ENCODE measurements at places on chromosomes 6 and 20. TPM values are rescaled to one million over a fixed set of nuclear protein-coding genes. Genes with fewer than 3 reads are reported as not detected.

TRIM38 gene
- total RNA-seq = 16.2 TPM

ESF1 gene
- total RNA-seq = 13.8 TPM

DNA sequence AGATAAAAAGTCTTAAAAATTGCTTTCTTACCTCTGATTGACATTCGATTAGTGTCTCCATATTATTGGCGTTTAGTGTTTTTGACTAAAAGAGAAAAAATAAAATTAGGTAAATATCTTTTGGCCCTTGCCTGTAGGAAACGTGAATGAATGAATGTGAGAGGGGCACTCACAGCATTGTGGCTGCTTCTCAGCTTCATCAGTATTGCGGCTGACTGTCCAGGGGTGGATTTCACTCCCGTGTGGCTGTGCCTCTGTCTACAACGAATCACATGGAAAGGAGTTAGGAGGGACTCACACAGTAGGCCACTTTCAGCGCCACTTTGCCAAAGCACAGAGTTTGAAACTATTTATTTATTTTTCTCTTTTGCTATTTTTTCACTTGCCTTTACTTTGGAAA lies 844 bp downstream of the TAGAP start:
- no peak for DNase-seq

- DNase-seq = no peak
Measured at GRCh38 chr6:90650041-90650940, 63.4 kb upstream of the MAP3K7 start.

DNA sequence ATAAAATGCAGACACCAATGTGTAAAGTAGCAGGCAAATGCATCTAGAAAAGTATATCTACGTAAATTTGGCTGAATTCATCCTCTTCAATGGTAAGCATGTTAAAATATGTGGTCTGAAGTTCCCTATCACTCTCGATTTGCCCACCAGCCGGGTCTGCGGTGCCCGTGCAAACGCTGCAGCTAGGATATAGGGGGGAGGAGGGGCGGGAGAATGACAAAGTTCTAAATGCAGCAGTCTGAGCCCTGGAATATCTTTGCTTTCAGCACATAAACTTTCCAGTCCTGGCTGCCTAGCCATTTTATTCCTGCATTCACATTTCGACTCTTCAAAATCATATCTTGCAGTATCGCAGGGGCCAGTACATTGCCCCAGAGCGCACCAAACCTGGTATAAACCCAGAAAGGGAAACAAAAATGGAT lies 708 bp downstream of the NRN1 start:
- DNase-seq = no peak

DNA sequence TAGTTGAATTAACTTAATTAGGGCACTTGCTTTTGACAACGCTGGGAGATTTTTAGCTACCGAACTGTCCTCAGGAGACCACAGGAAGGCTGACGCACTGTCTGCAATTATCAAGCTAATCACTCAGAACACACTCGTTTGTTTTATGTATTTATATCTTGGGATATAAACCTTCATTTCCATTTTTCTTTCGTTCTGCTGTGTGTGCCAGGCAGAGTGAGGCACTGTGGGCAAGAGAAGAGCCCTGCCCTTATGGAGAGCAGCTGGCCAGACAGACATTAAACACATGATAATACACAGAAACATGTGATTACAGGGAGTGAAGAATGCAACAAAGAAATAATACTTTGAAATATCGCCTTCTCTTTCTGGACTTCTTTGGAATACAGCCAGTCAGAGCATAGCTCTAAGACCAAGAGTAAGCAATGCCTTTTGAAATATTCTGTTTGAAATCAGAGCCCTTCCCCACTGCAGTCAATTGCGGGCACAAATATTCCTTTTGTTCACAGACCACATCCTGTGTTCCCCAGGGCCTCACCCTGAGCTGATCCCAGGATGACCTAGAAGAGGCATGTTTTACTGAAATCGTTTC lies 96.8 kb downstream of the ANKRD60 start:
- no peak for DNase-seq

DNA sequence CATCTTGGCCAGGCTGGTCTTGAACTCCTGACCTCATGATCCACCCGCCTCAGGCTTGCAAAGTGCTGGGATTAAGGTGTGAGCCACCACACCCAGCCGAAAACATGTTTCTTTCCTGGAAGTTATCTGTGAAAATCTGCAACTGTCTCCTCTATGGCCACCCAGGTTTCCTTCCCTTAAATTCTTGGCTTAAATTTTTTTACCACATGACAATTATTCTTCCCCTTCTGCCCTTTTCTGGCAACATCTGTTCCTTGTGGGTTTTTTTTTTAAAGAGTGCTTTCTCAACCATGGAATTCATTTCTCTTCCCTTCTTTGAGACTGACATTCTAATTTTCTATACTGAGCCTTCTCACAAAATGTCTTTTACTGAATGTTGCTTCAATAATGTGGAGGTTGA lies 59.6 kb downstream of the DOK5 start:
- DNase-seq = no peak

GRCh38 chr6:75333676-75334200 lies 49.1 kb upstream of the TMEM30A start:
- no peak for DNase-seq

DNA sequence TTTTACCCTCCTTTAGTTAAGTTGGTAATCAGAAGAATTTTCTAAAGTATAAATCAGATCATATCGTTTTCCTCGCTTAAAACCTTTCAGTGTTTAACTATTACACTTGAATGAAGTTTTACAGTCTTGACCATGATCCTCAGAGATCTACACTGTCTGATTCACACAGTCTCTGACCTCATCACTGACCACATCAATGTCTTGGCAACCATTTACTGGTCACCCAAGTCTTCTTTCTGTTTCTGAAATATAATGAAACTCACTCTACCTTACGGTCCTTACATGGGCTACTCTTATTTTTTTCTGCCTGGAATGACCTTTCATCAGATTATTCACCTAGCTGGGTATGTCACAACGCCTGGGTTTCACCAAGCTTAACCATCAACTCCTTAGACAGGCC lies 71.4 kb downstream of the ADGB start:
- no peak for DNase-seq

DNA sequence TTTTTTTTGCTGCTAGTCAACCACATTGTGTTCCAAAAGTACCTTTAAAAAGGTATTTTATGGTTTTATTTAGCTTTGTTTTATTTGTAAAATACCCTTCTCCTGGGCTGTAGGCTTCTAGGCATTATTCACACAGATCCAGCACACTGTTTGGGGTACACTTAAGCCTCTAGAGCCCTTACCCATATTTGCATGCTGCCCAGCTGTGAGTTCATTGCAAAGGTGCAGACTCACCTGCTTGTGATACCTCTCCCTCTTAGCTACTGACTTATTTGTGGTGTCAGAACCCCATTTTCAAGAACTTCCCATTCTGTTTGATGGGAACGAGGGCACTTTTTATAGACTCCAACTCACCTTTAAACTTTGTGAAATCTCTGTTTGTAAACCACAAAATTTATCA lies 69.8 kb downstream of the RIN2 start:
- no peak for DNase-seq

GRCh38 chr6:121236984-121237383 lies 97.3 kb downstream of the TBC1D32 start:
- no peak for DNase-seq

DNA sequence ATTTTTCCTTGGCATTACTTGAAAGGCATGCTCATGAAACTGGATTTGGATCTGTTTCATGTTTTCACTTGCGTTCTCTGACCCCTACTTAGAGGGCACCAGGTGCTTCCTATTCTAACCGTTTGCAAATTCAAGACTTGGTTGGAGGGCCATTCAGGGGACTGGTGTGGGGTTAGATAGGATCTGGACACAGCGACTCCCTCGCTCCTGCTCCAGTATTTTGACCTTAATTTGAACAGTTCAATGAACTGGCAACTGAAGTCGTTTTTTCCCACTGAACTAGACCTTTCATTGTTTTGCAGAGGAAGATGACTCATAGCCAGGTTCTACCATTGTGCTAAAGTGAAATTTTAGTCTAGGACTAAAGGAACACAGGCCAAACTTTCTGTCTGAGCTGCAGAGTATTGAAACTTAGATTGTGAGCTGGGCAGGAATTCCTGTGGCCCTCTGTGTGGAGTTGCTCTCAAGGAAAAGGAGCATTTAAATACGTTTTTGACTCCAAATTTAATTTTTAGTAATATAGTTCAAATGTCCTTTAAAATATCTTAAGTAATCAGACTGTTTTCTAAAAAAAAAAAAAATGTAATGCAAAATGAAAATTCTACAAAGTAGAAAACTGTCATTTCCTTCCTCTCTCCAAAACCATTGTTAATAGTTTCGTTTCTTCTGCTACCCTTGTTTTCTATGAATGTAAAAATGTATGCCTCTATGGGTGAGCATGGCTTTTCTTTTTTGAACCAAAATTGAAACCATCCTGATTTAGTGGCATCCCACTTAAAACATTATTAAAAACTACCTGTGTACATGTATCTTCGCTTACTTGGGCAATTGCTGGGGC lies 64.8 kb downstream of the UTRN start:
- DNase-seq = no peak

GRCh38 chr6:52063584-52064344 lies 23.6 kb downstream of the PKHD1 start:
- no peak for DNase-seq
